ENCODE measurements at places on chromosomes 2 and 18.

GRCh38 chr2:231185886-231186285 is 12.5 kb upstream of the ARMC9 start:
- no peak for DNase-seq

DNA sequence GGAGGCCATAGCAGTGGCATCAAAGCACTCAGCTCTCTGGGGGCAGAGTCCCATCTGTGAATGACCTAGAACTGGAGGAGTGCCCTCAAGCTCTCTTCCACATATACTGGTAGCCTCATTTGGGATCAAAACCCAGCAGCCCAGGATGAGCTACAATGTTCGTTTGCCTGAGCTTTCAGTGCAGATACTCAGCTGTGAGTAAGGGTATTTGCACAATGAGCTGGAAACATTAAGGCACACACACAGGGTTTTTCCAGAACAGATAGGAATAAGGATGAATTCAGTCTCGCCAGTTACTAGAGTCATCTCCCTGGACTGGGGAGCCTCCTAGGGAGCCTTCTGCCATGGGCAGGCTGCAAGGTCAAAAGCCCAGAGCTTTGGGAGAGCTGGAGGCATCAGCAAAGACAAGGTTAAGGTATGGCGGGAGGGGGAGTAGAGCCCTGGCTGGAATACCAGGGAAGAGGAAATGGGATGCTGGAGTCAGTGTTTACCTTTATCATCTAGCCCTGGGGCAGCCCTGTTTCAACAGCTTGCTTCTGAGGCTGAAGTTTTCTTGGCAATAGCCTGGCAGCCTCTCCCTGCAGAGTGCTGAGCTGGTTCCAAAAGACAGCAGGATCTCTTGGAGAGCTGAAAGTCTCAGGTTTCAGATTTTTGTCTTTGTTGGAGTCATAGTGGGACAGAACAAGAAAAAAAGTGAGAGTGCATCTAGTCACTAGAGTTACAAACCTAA is 187.7 kb downstream of the LOXHD1 start:
- no peak for DNase-seq

GRCh38 chr18:78632111-78632541 is 347.5 kb upstream of the SALL3 start:
- DNase-seq, result no peak

GRCh38 chr2:238061315-238062202 is 758 bp downstream of the SCLY start:
- peak; percentile 62 for DNase-seq

DNA sequence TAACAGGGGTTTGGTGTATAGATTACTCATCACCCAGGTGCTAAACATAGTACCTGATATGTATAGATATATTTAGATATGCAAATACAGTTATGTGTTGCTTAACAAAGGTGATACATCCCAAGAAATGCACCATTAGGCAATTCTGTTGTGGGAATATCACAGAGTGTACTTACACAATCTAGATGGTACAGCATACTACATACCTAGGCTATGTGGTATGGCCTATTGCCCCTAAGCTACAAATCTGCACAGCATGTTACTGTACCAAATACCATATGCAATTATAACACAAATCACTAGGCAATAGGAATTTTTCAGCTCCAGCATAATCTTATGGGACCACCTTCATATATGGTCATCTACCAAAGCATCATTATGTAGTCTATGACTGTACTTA is 43.5 kb upstream of the NPAS2 start:
- DNase-seq, result no peak

- DNase-seq, result no peak
These were observed 19.2 kb upstream of the CAPN13 start for GRCh38 chr2:30826481-30826880.
